ENCODE measurements at places on chromosomes 4 and X.

DNA sequence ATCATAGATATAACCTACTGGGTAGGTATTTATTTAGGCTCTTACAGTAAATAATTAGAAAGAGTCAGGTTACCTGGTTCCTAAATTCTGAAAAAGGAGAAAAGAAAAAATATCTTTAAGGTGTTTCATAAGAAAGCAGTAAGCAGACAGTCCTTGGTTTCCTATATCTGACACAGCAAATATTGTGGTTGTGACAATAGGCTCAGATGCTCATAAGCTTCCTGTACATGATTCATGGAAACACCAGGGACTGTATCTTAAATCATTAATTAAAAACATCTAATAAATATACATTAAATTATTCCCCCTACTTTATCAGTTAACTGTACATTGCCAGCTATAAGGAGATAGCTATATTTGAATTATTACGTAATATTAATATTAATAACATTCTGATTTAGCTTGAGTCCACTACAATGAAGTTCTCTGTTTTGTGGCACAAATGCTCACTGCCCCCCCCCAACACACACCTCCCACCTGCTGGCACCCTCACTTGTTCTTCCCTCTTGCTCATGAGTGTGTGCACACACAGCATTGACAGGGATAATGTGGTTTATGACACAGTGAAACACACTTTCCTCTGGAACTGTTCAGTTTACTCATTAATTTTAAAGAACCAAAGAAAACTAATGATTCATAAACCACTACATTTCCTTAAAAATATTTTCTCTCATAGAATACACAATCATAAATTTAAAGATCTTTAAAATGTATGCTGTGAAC lies 187.4 kb downstream of the NR3C2 start:
- no peak for DNase-seq

DNA sequence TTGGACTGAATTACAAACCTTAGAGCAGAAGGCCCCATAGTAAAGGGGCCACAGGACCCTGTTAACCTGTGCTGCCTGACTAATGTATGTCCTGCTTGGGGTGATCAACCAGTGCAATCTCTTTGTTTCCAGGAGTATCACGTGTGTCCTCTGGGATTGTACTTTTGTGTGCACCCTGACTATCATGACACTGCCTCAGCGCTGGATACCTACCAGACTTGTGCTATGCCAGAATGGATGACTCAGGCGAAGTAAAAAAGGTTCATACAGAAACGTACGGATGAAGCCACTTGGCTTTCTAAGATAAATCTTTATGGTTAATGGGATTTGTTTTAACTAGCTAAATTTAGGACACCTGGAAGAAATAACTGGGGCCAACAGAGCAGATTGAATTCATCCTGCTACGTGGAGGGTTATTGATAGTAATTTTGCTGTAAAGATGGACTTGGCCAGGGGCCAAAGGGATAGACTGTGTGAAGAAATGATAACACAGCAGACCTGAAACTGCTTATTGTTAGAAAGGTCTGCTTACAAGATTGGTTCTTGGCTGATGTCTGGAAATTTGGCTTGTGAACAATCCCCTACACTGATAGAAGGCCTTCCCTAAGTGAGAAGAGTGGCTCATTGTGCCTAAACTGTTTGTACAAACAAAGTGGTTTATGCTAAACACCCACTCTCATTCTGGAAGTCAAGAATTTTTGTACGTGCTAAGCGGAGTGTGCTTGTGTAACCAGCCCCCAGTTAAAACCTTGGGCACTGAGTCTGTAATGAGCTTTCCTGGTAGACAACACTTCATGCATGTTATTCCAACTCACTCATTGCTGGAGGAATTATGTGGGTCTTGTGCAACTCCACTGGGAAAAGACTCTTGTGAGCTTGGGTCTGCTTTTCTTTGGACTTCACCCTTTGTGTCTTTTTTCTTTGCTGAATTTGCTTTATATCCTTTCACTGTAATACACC lies 750.5 kb upstream of the HTR2C start:
- no peak for DNase-seq

DNA sequence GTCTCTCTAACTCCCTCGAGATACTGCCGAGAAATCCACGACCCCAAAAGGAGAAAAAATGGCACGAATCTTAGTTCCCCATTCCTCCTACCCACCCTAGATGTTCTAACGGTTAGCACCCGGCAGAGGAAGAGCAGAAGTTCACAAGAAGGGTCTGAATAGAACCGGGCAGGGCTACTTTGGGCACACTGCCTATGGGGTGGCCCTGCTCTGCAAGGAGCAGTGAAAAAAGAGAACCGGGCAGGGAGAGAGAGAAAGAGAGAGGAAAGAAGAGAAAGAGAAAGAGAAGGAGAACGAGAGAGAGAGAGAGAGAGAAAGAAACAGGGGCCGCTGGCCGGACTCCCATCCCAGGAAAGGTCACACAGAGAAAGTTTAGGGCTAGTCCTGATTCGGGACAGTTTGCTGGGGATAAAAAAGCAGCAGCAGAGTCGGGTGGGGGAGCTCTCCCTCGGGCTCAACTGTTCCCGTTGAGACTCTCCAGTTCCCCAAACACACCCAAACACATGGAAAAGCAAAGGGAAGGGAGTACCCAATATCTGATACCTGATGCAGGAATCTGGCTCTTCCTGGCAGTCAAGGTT lies 468 bp downstream of the GLA start:
- no peak for DNase-seq

GRCh38 chr4:11312389-11312788 lies 116.3 kb downstream of the HS3ST1 start:
- no peak for DNase-seq

DNA sequence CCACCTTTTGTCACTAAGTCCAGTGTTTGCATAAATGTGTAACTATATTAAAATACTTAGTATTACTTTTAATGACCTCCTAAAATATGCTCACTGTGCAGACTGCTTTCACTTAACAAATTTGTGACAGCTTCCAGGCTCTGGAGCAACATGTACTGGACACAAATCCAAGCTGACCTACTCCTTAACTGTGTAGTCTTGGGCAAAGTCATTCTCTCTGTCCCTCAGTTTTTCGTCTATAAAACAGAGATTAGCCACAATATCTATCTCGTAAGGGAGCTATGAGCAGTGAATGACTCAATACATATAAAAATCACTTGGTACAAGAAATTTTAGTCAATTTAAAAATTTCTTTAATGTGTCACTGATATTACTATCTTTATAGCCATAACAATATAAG lies 20.4 kb upstream of the RAB40A start:
- no peak for DNase-seq

DNA sequence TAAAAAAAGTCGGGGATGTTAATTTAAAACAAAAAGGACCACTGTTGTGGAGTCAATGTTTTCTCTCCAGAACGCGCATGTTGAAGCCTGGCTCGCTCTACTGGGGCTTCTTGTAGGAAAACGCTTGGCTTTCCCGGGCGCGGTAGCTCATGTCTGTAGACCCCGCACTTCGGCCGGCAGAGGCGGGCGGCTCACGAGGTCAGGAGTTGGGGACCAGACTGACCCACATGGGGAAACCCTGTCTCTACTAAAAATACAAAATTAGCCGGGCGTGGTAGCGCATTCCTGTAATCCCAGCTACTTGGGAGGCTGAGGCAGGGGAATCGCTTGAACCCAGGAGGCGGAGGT lies 15.6 kb downstream of the NELFA start:
- no peak for DNase-seq

DNA sequence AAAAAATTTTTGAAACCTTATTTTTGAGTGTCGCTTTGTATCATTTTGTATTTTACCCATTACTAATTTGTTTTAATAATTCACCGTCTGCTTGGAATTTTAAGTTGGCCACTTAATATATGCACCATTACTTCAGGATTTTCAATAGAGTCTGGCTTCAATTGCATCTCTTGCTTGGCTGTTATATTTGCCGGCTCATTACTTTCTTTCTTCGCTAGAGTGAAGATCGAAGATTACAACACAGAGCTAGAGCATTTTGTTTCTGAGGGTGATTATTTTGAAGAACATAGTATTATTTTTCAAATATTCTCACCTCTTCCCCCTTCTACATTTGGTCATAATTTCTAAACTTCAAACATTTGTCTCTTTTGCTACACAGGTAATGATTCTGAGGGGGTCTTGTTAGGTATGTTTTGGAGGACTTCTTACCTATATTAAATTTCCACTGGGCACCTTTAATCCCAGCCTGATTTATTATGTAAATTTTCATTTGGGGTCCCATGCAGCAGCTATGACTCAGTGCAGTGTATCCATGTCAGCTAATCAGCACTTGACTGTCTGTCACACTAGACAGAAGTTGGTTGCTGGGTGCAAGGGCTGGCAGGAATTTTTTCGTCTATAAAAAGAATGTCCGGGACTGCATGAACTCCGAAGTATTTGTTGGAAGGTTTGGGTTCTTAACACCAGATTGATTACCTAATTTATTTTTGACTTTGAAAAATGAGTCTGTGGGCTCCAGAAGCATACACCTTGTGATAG lies 18.6 kb downstream of the TBC1D1 start:
- no peak for DNase-seq

DNA sequence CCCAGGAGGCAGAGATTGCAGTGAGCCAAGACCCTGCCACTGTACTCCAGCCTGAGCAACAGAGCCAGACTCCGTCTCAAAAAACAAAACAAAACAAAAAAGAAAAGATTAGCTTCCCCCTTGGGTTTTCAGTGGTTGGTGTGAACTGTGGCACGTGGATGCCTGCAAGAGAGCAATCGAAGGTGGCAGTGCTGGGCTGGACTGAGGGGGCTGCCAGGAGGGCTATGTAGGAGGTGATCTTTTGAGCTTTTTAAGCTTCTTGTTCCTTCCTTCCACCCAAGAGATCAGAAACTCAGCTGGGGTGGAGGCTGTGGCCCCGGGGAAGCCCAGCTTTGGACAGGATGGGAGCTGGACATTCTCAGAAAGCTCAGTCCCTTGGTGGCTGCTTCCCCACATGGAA lies 49.6 kb downstream of the PRPS1 start:
- no peak for DNase-seq

- no peak for DNase-seq
Observed at GRCh38 chr4:153258750-153259149, 54.5 kb downstream of the TRIM2 start.

- DNase-seq = peak; percentile 45
Observed at GRCh38 chr4:11842620-11843263, 414.0 kb upstream of the HS3ST1 start.

DNA sequence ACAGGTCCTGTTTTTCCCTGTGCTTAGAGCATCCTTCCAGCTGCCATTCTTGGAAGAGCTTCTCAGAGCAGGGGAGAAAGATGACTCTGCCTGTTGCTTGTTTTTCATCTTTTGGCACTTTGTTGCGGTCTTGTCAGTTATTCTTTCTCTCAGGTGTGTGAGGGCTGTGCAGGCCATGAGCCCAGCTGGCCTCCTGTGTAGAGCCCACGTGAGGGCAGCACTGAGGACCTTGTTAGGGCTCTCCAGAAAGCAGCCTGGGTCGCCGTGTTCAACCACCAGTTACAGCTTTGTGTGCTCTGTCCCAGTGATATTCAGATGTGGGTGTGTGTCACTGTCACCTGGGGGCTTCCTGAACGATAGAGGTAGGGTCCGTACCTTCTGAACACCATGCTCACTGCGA lies 52.8 kb downstream of the NOP14 start:
- DNase-seq = no peak

- no peak for DNase-seq
Observed at GRCh38 chrX:148785256-148785655, 284.8 kb downstream of the AFF2 start.

DNA sequence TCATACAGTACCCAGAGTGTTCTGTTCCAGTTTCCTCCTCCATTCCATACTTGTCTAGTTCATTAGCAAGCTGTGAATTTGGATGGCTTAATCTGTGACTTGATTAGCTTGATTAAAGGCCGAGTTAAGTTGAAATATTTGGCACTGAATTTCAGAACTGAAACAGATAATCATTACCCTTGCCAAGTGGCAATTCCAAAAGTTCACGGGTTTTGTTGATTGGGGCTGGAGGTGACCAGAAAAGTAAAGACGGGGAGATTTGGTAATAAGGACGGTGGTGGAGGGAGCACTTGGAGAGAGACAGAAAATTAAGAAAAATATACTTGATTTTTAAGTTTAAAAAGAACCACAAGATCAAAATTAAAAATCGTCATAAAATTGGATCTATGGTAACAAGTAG lies 21.9 kb upstream of the KLHL2 start:
- DNase-seq = no peak

DNA sequence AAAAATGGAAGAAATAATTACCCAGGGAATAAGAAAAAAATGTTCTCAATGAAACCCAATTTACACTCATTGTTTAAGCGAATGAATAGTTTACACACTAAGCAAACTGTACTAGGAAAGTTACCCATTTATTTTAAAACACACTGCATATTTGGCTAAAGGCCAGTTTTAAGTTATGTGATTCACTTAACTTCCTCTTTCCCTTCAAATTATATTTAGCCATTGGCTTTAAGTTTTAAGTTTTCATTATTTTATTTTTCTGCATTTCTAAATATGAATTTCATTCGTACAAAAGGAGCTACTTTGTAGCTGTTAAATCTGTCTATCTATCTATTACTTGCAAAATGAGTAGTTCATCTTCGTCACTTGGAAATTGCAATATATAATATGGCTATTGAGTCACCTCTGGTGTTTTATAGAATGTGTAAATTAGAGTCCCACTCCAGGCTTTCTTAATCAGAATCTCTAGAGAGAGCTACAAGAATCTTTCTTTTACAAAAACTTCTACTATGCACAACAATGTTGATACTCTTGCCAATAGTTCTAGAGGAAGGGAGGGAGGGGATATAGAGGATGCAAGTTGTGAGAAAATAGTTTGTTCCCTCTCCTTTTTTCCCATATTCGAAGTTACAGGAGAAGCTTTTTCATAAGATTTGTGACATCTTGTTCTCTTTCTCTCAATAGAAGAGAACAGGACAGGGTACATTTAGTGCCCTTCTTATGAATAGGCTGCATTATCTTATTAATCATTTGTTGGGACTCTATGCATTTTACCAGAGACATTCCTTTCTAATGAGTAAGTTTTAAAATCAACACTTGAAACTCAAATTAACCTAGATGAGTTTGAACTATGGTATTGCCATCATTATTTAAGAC lies 41.8 kb downstream of the SULT1B1 start:
- no peak for DNase-seq

GRCh38 chrX:154486396-154487207 lies at the start of gene UBL4A:
UBL4A (minus strand) TSS chrX:154486615; CDS start chrX:154486584, 31 bp downstream.
- DNase-seq = peak; percentile 48

DNA sequence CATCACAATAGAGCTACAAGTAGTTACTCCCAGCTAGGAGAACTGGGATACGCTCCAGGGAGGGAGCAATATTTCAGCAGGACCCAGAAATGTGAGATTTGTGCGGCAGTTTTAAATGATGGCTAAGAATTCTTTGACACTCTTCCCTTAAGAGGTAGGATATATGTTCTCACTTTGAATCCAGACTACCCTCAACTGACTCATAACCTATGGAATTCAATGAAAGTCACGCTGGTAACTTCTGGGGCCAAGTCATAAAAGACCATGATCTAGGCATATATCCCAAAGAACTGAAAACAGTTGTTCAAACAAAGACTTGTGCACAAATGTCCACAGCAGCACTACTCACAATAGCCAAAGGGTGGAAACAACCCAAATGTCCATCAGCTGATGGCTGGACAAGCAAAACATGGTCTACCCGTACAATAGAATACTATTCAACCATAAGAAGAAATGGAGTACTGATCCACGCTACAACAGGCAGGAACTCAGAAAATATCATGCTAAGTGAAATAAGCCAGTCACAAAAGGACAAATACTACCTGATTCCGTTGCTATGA lies 10.5 kb downstream of the CD99L2 start:
- DNase-seq = no peak

Data from NCI-H774 (cell line).